Thoracic aorta (tissue), 2 donors: ENCODE measurements at places on chromosomes 7 and 10.
A peak's percentile ranks its signal among the peaks of the same experiment; 100 is the strongest.

- DNase-seq, result no peak
Measured at GRCh38 chr7:17829001-17829400, 111.3 kb downstream of the SNX13 start.

GRCh38 chr7:81715984-81716588 lies 53.8 kb downstream of the HGF start:
- no peak for DNase-seq

DNA sequence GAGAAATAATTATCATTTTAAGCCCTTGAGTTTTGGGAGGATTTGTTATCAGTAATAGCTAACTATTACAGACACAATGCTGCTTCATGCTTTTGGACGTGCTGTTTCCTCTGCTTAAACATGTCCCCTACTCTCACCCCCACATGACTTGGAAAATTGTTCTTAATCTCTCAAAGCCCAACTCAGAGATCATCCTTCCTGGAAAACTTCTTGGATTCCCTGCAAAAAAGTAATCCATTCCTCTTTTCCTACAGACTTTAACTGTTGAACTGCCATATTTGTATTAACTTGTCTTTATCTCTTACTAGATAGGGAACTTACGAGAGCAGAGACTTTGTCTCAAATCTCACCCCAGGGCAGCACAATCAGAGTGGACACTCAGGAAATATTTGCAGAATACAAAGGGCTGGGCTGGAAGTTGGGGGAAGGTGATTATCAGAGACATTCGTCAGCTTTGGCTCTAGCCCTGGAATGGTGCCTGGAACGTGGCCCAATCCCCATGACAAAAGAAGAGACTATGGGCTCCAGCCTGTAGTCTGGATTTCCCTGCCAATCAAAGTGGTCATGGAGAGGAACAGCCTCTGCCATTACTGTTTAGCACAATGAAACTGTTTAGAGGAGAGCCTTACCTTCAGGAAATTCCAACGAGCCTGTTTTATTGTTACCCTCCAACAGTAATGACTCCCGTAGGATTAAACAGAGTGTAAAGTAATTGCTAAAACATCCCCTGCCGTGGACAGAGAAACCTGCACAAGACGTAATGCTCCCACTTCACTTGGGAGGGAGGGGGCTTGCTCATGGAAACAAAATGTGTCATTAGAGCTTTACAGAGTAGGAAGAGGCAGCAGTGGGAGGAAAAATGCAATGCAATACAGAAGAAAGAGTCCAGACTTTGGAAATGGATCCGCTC lies 140.4 kb upstream of the AUTS2 start:
- DNase-seq, result no peak

GRCh38 chr7:133675510-133676218 lies 422.8 kb downstream of the EXOC4 start:
- DNase-seq, result no peak

DNA sequence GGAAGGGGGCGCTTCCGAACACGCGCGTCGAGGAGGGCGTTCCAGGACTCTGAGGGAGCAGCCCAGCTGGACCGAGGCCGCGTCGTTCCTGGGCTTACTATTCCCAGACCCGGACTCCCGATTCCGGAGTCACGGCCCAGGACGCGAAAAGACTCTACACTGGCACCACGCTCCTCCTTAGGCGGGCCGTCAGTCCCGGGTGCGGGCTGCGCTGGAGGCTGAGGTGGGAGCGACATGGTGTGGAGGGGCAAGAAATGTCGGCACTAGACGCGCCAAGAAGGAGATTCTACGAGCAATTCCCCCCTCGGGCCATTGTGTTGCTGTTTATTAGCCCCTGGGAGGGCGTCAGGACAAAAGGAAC lies 584 bp upstream of the RUNDC3B start:
- DNase-seq, result no peak

GRCh38 chr10:119449760-119450461 lies 92.6 kb downstream of the RGS10 start:
- peak; percentile 89 for DNase-seq

DNA sequence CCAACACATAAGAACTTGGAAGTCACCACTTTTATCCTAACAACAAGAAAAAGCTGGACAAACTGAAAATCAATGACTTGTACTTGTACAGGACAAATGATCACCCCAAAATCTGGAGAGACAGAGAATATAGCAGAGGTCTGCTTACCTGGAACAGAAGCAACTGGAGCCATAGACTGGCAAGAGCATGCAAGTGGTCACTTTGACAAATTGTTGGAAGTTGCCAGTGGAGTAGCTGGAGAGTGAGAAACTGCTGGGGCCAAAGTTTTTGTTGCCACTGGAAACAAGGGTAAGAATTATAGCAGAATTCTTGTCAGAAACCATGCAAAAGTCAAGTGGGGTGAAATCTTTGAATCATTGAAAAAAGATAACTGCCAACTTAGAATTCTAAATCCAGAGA lies 35.2 kb downstream of the NPY start:
- no peak for DNase-seq

DNA sequence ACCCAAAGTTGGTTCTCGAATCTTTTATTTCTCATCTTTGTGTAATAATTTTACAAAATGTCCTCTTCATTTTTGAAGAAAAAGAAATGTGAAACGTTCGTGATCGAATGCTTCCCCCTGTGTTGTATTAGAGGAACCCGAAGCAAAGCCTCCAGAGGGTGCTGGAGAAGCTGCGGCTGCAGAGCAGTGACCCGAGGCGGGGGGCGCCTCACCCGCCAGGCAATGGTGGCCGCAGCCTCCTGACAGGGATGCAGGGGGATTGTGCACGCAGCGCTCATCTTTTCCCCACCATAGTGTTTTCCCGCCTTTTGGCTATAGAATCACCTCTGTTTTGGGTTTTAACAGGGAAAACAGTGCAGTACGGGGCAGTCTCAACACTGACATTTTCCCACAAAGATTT lies 307.5 kb upstream of the ANKRD30A start:
- DNase-seq, result no peak

DNA sequence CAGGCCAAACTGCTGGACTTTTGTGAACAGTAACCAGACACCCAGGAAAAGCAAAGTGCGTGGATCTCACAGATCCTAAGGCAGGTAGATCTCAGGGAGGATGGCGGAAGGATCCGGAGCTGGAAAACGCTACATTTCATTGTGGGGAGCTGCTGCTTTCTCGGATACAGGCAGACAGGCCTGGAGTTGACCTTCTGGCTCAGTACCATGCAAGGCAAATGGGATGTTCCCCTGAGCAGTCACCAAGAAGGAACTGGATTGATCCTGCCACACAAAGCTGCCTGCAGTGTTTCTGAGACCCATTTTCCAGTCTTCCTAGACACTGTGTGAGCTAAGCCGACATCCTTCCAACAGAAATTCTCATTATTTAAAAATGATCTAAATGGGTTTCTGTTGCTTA lies 65.5 kb downstream of the ZRANB1 start:
- no peak for DNase-seq

DNA sequence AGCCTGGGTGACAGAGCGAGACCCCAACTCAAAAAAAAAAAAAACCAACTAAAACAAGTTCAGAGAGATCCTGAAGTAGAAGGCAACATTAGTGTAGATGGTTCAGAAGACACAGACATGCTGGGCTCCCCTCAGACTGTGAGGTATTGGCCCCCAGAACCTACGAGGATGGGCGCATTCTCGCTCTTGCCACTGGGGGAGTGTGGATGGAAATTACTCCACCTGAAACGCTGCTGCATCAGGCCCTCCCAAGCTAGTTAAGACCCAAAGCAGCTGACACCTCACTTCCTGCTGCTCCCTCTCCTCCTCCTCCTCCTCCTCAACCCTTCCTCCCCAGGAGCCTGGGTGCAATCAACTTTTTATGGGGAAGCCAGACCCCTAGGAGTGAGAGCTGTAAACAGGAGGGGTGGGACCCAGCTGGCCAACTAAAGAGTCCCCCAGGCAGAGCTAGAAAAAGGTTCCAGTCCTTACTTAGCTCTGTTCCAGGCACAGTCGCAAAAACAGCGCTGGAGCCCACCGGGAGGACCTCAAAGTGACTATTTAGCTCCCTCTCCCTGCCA lies 7.4 kb downstream of the SH3PXD2A start:
- DNase-seq, result no peak

DNA sequence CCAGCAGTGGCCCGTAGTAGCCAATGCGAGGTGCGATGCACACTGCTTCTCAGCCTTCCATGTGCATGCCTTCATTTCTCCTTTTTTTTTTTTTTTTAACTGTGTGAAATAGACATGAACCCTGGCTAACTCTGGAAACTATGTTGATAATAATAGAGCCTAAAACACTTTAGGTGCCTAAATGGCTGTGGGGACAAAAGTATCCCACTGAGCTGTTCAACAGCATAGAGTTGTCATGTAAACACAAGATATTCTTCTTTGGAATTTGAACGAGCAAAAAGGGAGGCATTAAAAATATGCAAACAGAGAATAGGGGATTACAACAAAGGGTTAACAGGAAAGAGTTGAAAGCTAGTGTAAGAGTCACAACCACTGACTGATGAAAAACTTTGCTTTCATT lies 162.1 kb upstream of the NOBOX start:
- DNase-seq, result no peak

DNA sequence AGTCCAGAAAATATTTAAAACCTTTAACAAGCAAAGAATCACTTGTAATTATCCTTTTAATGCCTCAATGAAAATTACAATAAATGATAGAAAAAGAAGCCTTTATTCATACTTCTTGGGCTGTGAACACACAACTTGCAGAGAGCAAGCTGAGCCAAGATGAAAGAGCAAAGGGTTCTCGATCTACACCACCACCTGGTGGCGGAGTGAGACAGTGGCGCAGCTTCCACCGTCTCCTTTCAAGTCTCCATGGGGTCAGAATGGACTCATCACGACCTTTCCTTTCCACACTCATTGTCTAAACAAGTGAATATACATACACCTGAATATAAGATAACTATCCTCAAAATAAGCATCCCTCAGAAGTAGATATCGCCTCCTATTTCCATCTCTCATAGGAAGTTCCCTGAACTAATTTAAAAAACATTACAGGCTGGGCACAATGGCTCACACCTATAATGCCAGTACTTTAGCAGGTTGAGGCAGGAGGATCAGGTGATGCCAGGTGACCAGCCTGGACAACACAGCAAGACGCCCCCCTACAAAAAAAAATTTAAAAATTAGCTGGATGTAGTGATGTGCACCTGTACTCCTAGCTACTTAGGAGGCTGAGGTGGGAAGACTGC lies 40.7 kb downstream of the ATE1 start:
- DNase-seq, result no peak

GRCh38 chr10:78959217-78959923 lies 109.4 kb upstream of the ZMIZ1 start:
- DNase-seq, result no peak

DNA sequence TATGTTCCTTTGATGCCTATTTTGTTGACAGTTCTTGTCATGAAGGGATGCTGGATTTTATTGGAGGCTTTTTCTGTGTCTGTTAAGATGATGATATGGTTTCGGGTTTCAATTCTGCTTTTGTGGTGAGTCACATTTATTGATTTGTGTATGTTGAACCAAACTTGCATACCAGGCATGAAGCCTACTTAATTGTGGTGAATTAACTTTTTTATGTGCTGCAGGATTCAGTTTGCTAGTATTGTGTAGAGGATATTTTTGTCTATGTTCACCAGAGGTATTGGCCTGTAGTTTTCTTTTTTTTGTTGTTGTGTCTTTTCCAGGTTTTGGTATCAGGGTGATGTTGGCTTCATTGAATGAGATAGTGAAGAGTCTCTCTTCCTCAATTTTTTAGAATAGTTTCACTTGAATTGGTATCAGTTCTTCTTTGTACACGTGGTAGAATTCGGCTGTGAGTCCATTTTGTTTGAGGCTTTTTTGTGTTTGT lies 345.9 kb downstream of the KIF20B start:
- DNase-seq, result no peak

DNA sequence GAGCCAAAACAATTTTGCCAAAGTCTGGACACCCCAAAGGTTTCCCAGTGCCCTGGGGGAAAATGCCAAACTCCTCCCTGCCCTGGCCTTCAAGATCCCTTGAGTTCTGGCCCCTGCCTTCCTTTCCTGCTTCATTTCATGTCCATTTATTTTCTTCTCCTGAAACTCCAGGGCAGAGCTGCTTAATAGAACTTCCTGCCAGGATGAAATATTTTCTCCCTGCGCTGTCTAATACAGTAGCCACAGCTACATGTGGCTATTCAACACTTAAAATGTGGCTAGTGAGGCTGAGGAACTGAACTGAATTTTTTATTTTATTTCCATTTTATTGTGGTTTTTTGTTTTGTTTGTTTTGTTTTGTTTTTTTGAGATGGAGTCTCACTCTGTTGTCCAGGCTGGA lies 49.6 kb downstream of the COL13A1 start:
- DNase-seq, result no peak

DNA sequence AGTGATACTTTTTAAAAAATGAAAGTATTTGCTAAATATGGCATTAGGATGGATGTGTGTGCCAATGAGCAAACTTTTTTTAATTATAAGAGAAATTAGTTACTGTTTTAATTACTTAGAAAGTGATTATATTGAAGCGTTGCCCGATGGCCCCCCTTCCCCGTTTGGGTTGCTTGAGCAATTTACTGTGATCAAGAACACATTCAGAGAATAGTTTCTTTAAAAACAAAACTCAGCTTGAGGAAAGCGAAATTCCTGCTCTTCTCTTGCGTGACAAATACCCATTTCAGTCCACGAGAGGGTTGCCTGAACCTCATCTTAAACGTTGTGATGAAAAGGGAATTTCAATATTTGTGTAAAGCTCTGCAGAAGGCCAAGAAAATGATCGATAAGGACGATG lies 234.1 kb downstream of the GATA3 start:
- no peak for DNase-seq

GRCh38 chr7:48540746-48541145 lies 369.5 kb downstream of the ABCA13 start:
- DNase-seq, result no peak

DNA sequence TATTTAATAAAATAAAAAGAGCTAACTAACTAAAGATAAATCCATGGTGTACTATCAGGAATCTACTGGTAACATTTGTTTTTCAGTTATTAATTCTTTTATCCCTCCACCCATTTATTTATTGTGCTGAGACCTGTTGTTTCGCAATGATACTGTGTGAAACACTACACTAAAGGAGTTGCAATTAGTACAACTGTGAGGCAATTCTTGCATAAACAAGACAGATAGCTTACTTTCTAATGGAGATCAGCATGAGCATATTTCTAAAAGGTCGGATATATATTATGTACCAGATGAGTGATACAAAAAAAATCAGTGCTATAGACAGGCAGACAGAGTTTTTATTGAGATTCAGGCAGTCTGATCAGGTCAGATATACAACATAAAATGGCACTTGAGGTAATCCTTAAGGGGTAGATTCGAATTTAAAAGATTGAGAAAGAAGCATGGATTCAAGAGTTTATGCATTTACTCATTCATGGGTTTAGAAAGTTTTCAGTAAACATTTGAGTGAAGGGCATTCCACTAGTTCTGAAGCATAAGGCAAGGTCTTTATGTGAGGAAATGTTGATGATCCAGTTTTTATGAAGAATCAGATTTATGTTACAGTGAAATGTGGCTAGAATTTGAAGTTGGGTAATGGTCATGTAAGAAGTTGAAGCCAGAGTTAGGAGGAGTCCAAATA lies 147.6 kb downstream of the POLR1F start:
- DNase-seq, result no peak

DNA sequence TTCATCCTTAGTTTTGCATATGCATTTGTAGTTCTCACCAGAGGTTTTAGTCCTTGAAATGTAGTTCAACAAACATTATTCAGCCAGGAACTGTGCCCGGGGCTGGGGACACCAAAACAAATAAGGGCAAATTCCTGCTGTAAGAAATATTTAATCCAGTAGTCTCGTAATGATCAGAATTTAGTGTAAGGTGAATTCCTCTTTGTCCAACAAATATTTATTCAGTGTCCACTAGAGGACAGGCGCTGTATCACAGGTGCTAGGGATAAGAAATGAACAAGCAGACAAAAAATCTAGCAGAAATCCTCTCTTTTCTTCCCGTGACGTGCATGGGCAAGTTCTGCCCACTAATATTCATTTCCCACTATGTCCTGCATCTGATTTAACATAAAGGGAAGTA lies 17.6 kb downstream of the LGI1 start:
- DNase-seq, result no peak
